ENCODE measurements at places on chromosomes 16 and 17.
A peak's percentile ranks its signal among the peaks of the same experiment; 100 is the strongest.

GRCh38 chr17:1000597-1001461 lies 3.9 kb downstream of the TIMM22 start:
- no peak overlapping the region for H3K4me3 ChIP-seq
- no peak for DNase-seq
- no peak overlapping the region for H3K27ac ChIP-seq
- H3K36me3 ChIP-seq = peaks cover 26% of the 10 kb centered on the region
- H3K27me3 ChIP-seq = no peaks in the 10 kb centered on the region

DNA sequence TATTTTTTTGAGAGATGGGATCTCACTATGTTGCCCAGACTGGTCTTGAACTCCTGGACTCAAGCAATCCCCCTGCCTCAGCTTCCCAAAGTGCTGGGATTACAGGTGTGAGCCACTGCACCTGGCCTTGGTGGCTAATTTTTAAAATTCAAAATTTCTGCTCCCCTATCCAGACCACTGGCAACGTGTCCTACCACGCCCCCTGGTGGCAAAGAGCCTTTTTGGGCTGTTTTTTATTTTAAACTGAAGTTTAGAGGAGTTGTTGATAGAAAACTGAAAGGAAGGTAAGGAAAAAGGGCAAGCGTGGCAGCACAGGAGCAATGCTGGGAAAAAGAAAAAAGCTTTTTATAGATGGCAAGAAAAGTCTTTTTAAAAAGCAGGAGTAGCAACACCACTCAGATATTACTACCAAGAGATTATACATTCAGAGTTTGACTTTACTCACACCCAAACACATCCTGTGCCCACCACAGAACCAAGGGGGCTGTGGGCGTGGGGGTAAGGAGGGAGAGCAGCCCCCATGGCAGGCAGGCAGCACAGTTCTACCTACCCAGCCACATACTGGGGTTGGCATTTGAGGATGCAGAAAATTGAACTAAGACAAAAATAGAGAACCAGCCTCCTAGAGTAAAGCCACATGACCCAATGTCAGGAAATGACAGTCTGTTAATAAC lies 4.2 kb upstream of the MXRA7 start:
- H3K36me3 ChIP-seq = peaks cover 39% of the 10 kb centered on the region
- no peak overlapping the region for H3K4me3 ChIP-seq
- H3K27ac ChIP-seq = peak overlapping the region; percentile 16
- H3K4me1 ChIP-seq = peaks cover 34% of the 10 kb centered on the region
- peak; percentile 62 for DNase-seq

- no peak overlapping the region for H3K4me3 ChIP-seq
- H3K27ac ChIP-seq = no peak overlapping the region
- H3K27me3 ChIP-seq = no peaks in the 10 kb centered on the region
- H3K4me1 ChIP-seq = peaks cover 25% of the 10 kb centered on the region
- peaks cover 26% of the 10 kb centered on the region for H3K36me3 ChIP-seq
These were observed 5.9 kb downstream of the CORO7 start for GRCh38 chr16:4410335-4411075.

- peaks cover 72% of the 10 kb centered on the region for H3K4me1 ChIP-seq
- H3K36me3 ChIP-seq = peaks cover 77% of the 10 kb centered on the region
- H3K4me3 ChIP-seq = no peak overlapping the region
- no peaks in the 10 kb centered on the region for H3K27me3 ChIP-seq
- no peak for DNase-seq
- H3K27ac ChIP-seq = no peak overlapping the region
These were observed 41.8 kb downstream of the NLRC5 start for GRCh38 chr16:57031156-57031555.

DNA sequence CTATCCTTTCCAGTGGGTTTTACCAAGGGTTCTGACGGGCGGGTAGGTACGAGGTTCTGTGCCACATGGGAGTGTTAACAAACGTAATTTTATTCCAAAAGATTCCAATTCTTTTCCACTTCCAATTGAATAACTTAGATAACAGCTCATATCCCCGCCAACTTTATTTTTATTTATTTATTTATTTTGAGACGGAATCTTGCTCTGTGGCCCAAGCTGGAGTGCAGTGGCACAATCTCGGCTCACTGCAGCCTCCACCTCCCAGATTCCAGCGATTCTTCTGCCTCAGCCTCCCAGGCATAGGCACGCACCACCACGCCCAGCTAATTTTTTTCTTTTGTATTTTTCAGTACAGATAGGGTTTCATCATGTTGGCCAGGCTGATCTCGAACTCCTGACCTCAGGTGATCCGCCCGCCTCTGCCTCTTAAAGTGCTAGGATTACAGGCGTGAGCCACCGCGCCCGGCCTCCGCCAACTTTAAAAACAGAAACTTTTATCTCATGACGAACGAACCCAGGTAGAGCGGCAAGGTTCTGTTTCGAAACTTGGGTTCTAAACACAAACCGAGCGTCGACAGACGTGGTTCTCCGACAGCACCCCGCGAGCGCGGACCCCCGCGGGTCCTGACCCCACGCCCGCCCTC lies 613 bp downstream of the ECI1 start:
- H3K4me1 ChIP-seq = peaks cover 5% of the 10 kb centered on the region
- H3K27ac ChIP-seq = peak overlapping the region; percentile 94
- H3K27me3 ChIP-seq = no peaks in the 10 kb centered on the region
- DNase-seq = peak; percentile 34
- peak overlapping the region; percentile 91 for H3K4me3 ChIP-seq
- peaks cover 22% of the 10 kb centered on the region for H3K36me3 ChIP-seq

DNA sequence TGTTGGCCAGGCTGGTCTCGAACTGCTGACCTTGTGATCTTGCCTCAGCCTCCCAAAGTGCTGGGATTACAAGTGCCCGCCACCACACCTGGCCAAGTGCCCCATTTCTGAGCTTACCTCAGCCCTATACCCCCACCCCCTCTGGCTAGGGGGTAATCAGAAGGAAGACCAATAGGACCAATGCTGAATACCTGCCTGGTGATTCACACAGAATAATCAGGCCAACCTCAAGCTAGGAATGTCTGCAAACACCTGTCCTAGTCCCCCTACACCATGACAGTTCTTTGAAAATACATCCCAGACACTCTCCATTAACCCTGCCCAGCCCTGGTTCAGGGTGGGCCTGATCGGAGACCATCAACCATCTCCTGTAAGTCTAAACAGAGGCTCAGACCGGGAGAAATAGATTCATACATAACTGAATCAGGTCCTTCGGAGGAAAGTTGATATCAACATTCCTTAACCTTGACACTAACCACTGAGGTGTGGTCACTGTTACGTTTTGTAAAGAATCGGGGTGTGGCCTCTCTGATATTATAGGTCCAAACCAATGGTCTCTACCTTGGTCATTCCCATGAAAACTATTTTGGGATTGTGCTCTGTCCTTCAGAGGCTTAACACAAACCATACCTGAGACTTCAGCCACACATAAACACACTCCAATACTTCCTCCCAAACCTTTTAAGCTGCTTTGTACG lies 130.8 kb downstream of the GAS7 start:
- no peaks in the 10 kb centered on the region for H3K36me3 ChIP-seq
- no peak overlapping the region for H3K4me3 ChIP-seq
- no peak overlapping the region for H3K27ac ChIP-seq
- DNase-seq = no peak
- H3K4me1 ChIP-seq = no peaks in the 10 kb centered on the region
- no peaks in the 10 kb centered on the region for H3K27me3 ChIP-seq

DNA sequence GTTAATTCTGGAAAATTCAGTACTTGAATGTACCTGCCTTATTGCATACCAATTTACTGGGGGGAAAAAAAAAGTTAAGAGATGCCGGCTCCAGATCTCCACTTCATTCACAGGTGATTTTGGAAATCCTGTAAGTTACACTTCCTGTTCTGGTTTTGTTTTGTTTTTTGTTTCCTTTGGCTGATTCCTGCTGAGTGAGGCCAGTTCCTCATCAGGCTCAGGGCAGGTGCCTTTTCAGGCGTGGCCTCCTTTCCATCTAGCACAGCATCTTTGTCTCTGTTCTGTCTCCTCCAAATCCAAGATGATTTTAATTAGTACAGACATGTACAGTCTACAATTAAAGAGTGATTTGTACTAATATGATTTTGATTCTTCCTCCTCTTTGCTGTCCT lies 19.2 kb downstream of the CYB561 start:
- DNase-seq = no peak
- H3K27me3 ChIP-seq = peaks cover 6% of the 10 kb centered on the region
- peaks cover 32% of the 10 kb centered on the region for H3K4me1 ChIP-seq
- no peak overlapping the region for H3K27ac ChIP-seq
- no peaks in the 10 kb centered on the region for H3K36me3 ChIP-seq
